ENCODE measurements at places on chromosomes 16 and 17.

DNA sequence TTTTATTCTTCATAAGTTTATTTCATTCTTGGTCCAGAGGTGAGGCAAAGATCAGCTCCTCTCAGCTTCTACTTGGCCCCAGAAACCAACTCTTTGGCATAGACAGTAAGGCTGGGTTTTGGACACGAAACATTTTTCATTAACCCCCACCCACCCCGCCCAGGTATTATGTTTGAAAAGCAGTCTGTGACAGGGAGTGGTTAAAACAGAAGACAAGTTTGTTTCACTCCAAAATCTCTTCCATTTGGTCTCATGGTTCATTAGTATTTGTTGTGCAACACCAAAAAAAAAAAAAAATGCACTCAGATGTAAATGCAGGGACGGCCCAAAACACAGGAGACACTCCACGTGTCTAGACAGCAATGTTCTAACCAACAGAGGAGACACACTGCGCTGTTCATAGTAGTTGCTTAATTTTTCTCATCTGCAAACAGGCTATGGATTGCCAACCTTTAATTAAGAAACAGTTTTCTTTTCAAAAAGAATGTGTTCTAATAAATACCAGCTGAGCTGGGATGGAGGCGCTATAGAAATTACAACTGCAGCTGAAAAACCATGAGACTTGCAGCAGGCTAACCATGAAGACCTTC is 39.8 kb upstream of the MMP2 start:
- no peak for DNase-seq

- DNase-seq: no peak
Measured at GRCh38 chr16:69893106-69893505, 58.0 kb upstream of the CLEC18A start.

DNA sequence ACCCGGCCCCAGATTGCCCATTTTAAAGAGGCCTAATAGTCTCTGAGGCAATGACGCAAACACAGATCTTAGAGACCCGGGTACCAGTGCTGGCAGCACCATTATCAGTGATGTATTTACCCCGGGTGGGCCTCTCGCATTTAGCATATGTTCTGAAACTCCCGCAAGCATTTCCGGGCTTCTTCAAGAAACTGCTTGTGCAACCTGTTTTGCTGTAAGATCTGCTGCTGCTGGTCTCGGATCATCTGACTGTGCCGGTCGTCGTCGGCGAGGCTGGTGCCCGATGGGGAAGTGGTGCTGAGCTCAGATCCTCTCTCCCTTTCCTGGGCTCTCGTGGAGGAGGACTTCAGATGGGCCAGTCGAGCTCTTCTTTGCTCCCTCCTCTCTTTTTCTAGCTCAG is 12.5 kb downstream of the CEP295NL start:
- peak; percentile 74 for DNase-seq

- DNase-seq: no peak
Measured at GRCh38 chr16:89018282-89019158, 41.5 kb upstream of the CBFA2T3 start.

- DNase-seq: peak; percentile 17
Measured at GRCh38 chr16:56734429-56734828, 4.5 kb downstream of the NUP93 start.

- DNase-seq: no peak
Measured at GRCh38 chr17:39618246-39618913, 8.4 kb upstream of the PPP1R1B start.

- DNase-seq: no peak
Measured at GRCh38 chr17:29378500-29378899, 11.7 kb upstream of the TAOK1 start.

DNA sequence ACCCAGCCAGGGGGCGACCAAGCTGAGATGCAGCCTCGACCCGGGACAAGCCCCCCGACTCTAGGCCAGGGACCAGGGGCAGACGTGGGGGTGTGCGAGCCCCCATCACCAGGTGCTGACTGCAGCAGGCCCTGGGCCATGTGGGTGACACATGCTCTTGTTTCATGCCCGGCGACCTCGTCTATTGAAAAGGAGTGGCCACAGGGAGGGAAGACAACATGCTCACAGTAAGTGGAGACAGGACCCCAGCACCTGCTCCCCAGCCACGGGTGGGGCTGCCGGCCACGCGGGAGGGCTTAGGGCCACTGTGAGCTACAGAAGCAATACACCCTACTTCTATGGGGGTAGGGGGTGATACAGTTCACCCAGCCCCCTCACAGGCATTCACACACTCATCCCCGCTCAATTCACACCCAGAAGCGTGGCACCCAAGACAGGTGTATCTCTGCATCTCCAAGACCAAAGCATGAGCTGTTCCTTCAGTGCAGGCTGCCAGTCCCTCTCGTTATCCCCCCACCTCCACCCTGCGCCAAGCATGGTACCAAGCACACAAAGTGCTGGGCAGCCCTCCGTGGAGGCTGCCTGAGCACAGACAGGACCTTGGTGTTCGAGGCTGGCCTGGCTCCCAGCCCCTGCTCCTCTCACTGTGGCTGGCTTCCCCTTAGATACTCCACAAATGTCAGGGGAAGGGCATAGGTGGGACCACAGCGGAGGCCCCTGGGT is 13.6 kb downstream of the VASN start:
- no peak for DNase-seq

DNA sequence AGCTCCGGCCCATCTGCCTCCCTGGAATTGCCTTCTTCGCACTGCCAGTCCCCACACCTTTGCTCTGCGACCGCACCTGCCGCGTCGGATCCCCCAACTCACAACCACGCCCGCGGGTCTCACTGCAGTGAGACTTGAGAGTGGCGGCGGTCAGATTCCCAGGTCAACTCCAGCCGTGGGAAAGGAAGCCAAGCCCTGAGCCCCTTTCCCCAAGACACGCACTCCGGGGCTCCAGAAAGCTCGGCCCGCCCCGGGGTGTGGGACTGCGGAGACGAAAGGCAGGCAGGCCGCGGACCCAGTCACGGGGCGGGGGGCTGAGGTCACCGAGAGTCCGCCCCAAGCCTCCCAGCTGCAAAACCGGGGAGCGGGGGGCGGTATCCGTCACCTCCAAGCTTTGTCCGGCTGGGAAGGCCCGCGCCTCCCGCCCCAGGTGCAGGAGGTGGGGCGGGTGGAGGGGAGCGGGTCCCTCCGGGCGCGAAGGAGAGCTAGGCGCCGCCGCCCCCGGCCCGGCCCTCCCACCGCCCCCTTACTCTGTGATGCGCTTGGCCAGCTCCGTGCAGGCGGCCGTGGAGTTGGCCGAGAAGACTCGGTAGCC is 615 bp downstream of the PRPSAP1 start:
- DNase-seq: peak; percentile 15

DNA sequence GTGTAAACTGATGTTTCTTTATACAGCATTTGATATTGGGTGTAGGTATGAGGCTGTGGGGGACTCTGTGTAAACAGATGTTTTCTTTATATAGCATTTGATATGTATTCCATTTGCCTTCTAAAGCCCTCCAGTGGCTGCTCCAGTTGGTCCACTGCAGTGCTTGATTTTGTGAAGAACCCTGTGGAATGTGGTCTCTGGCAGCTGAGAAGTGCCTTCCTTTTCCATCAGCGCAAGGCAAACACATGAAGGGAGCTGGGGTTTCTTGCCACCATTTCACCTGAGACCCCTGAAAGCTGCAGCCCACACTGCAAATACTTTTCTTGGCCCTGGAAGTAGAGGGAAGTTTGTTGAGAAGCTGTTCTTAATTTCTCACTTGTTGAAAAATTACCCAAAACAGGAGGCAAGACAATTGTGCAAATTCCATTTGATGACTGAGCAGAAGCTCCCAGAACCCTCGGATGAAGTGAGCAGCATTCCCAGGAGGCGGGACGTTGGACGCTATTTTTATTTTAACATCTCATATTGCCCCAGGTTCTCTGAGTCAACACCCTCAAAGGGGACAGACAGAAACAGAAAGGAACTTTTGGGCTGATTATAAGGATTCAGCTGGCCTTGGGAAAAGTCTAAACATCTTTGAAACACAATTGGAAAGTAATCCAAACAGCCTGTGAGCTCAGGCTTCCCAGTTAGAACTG is 158.5 kb upstream of the RPH3AL start:
- DNase-seq: no peak

DNA sequence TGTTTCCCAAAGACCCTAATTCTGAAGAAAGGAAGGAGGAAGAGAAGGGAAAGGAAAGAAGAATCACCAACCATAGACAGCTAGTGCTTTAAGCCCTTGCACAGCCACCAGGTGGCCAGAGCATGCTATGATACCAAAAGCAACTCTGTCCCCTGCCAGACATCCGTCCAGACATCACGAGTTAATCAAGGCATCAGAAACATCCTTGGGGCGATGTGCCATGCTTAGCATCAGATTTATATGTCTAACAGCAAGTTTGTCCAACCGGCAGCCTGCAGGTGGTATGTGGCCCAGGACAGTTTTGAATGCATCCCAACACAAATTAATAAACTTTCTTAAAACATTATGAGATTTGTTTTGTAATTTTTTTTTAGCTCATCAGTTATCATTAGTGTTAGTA is 2.9 kb upstream of the CRYBA1 start:
- no peak for DNase-seq

- no peak for DNase-seq
Measured at GRCh38 chr17:45040459-45040858, 11.0 kb downstream of the DCAKD start.

DNA sequence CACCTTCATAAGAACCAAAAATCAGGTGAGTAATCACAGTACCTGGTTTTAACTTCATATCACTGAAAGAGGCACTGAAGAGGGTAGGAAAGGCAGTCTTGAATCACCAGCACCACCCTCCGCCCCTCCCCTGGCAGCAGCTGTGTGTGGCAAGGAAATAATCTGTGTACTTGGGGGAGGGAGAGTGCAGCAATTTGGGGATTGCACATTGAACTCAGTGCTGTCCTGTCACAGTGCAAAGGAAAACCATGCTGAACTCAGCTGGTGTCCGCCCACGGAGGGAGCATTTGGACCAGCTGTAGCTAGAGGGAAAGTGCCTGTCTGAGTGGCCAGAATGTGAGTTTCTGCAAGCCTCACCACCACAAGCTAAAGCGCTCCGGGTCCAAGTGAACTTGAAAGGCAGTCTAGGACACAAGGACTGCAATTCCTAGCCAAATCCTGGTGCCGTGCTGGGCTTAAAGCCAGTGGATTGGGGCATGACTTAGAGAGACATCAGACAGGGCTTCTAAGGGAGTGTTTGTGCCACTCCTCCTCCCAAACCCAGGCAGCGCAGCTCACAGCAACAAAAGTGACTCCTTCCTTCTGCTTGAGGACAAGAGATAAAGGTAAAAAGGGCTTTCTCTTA is 39.7 kb upstream of the ALDH3A1 start:
- peak; percentile 50 for DNase-seq

- DNase-seq: no peak
Measured at GRCh38 chr17:50913120-50913519, 47.0 kb upstream of the TOB1 start.

GRCh38 chr17:74795327-74796020 is 19.3 kb upstream of the NAT9 start:
- no peak for DNase-seq

DNA sequence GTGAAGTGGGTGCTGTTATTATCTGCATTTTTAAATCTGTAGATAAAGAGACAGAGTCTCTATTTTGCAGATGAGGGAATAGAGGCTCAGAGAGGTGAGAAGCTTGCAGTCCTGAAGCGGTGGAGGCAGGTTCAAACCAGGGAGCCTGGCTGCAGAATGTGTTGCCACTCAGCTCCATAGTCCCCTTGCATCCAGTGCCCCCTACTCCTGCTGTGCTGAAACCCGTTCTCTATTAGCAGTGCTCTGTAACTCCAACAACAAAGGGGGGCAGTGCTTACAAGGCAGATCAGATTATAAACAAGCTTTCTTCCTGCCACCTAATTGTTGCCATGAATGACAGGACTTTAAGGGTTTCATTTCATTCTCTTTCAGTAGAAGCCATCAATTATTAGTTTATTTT is 118.1 kb upstream of the CACNG3 start:
- DNase-seq: no peak
